ENCODE measurements at places on chromosomes 1 and 21. TPM values are rescaled to one million over a fixed set of nuclear protein-coding genes. Genes with fewer than 3 reads are reported as not detected.

FAM3B gene
- 0.90 TPM for total RNA-seq

DNA sequence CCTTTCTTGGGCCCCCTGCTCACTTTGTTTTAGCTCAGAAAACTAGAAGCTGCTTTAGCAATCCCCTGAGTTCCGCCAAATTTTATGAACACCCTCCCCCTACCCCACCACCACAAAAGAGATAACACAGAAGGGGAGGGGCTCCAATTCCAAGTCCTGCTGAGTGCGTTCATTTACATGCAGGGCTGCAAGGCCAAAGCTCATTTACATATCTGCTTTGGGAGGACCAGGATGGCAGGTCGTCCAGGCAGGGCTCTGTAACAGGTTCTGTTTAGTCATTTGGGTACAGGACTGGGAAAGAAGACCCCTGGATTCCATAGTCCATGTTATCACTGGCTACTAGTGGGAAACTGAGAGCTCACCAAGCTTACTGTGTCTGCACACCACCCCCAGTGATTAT is 35.9 kb upstream of the KIF21B start:
- DNase-seq: no peak

GRCh38 chr1:37797750-37798345 is 4.2 kb downstream of the MANEAL start:
- DNase-seq: peak; percentile 1

- DNase-seq: no peak
Observed at GRCh38 chr1:170214117-170215032, 68.6 kb downstream of the NTMT2 start.

DNA sequence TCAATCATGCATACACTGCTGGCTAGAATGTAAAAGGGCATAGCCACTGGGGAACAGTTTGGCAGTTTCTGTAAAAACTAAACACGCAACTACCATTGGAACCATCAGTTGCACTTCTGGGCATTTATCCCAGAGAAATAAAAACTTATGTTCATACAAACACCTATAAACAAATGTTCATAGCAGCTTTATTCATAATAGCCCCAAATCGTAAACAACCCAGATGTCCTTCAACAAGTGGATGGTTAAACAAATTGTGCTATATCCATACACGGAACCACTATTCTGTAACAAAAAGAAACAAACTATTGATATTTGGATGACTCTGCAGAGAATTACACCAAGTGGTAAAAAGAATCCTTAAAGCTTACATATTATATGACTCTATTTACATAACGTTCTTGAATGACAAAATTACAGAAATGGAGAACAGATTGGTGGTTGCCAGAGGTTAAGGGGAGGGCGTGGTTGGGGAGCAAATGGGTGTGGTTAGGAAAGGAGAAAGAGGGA is 22.8 kb downstream of the LACTBL1 start:
- no peak for DNase-seq

- no peak for DNase-seq
Observed at GRCh38 chr1:197307551-197307950, 39.5 kb downstream of the CRB1 start.

DNA sequence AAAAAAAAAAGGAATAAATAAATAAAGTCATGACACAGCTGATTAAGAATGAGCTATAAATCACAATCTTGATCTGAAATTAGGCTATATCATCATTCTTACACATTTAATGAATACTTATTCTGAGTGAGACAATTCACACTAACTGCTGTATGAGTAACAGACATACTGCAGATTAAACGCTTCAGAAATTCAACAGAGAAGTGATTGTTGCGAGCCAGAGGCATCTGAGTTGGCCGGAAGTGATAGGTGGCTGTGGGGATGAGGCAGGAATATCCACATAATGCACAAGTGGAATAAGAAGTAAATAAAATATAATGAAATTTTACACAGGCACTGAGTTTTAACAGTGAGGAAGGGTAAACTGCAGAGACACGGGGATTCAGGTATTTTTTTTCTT is 142.4 kb downstream of the APP start:
- DNase-seq: no peak

DNA sequence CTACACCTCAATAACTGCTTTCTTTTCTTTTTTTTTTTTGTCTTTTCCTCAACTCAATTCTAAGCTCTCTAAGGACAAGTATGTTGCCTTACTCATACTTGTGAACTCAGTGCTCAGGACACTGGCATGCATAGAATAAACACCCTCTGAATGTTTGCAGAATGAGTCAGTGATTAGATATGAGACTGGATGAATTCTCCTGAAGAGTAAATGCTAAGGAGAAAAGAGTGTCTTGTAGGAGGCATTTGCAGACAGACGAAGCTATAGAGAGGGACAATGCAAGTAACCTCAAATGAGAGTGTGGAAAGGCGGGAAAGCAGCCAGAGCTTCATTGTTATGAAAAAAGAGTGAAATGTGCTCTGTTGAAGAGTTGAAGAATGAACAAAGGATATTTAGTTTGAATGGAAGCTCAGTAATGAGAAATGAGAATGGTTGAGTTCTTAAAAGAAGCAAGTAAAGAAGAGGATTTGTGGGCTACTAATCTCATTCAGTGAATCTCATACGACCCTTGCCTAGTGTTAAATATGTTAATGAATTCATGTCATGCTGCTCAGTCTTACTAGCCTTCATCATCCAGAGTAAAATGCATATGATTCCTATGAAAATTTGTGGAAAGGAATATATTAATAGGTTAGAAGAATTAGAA is 166.1 kb upstream of the DPYD start:
- no peak for DNase-seq

VTCN1 gene
- total RNA-seq: not detected

DNA sequence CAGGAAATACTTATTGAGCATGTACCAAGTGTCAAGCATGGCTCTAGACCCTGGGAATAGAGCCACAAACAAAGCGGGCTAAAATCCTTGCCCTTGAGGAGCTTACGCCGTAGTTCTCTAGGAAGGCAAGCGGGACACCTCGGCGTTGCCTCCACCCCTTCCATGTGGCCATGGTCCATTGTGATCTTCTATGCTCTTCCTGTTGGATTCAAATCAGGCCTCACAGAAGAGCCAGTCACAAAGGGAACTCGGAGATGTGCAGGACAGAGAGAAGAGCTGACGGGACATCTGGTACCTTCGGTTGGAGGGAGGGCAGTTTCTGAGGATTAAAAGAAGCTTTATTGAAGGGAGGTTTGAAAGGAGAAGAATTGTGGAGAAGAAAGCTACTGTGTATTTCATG is 129.3 kb downstream of the TMEM53 start:
- no peak for DNase-seq

ZNF678 gene
- 5.1 TPM for total RNA-seq

- no peak for DNase-seq
Observed at GRCh38 chr1:90607736-90608135, 109.4 kb downstream of the BARHL2 start.

AQP10 gene
- not detected for total RNA-seq

GRCh38 chr1:77018311-77018710 is 151.0 kb downstream of the ST6GALNAC5 start:
- no peak for DNase-seq

CYP2J2 gene
- total RNA-seq: not detected

GRCh38 chr1:213989002-213989855 is 1.5 kb downstream of the PROX1 start:
- no peak for DNase-seq

DNA sequence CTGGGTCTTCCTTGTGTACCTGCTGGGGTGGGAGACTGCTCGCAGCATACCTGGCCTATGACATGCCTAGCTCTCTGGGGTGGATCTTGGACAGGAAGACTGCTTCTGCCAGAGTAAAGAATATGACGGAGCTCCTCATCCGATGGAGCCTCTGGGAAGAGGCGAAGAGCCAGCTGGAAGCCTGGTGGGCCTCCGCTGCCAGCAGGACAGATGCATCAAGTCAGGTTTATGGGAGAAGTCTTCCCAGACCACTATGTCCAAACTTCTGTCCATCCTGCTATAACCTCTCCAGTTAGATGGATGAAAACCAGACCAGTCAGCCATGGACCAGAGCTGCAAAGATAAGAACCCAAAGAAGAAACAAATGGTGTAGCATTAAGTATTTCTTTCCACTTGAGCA is 27.7 kb upstream of the NGF start:
- no peak for DNase-seq

HSD11B1 gene
- 83.7 TPM for total RNA-seq

DNA sequence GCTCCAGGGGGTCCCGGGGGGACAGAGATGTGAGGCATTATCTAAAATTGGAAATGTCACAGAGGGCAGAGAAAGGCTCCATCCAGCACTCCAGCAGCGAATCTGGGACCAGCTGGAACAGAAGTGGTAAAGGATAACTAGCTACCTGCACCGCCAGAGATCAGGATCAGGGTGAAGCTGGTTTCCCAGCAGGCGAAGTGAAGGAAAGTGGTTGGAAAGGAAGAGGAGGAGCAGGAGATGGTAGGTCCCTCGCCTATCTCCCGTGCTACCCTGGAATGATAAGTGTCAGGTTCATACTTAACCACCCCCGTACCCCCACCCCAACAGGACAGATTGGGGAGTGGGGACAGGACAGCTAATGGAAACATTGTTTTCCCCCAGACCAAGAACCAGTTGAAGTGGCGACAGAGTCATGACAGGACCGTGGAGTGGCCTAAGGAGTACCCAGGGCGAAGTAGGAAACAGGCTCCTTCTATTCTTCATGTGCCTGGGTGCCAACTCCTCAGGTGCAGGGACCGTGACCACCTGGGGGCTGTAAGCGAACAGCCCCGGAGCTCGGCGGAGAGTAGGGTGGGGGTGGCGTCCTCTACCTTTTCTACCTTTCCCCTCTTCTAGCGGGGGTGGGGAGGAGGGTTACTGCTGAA is 717 bp downstream of the B4GALT3 start:
- no peak for DNase-seq

GRCh38 chr21:36707763-36708285 is 8.9 kb downstream of the SIM2 start:
- peak; percentile 76 for DNase-seq

GRCh38 chr1:53725238-53725689 is 13.7 kb downstream of the GLIS1 start:
- no peak for DNase-seq

TAS1R3 gene
- 0.19 TPM for total RNA-seq

PAPPA2 gene
- total RNA-seq: 0.48 TPM

- no peak for DNase-seq
Observed at GRCh38 chr1:150931773-150932172, 5.6 kb downstream of the SETDB1 start.

- no peak for DNase-seq
Observed at GRCh38 chr1:119326251-119326650, 42.3 kb upstream of the HAO2 start.

GRCh38 chr1:33438364-33439160 is 7.7 kb upstream of the PHC2 start:
- DNase-seq: no peak

- DNase-seq: no peak
Observed at GRCh38 chr1:208604295-208604694, 360.1 kb upstream of the PLXNA2 start.

SH2D5 gene
- 0.22 TPM for total RNA-seq

Data from mesenteric fat pad (tissue), 1 donor.